DND-41 (cell line): ENCODE measurements at places on chromosomes 16 and 17.

GRCh38 chr17:44384281-44384822, 5.1 kb downstream of the ITGA2B start:
- no peak for DNase-seq

DNA sequence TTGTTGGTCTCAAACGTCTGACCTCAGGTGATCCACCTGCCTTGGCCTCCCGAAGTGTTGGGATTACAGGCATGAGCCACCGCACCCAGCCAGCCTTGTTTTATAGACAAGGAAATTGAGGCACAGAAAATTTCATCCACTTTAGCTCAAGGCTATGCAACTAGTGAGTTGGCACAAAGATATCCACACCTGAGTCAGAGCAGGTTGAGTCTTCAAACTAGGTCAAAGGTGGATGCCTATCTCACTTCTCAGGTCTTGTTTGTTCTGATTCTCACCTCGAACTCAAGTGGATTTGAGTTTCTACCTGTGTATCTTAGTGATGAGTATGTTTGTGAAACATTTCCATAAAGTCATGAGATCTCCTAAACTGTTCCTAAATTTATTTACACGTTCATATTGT, 35.6 kb upstream of the GAS7 start:
- DNase-seq = no peak

DNA sequence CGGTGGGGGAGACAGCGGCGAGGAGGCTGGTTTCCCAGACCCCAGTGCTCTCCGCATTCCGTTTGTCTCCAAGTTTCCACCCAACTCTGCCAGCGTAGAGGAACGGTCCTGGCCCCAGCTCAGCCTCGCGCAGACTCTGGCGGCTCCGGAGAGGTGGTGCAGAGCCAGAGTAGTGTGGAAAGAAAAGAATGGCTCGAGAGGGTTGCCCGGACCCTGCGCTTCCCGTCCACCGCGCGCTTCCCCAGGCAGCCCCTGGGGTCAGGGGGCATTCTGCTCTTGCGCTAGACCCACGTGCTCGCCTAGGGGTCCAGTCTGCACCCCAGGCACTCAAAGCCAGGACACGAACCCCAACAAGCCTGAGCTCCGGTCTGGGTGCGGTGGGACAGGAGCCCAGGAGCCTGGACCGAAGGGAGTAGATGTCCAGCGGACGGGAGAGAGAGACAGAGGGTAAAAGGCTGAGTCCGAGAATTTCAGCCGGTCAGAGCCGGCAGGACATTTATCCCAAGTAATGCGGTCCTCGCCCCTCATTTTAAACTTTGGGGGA, 3.8 kb downstream of the PMP22 start:
- no peak for DNase-seq

DNA sequence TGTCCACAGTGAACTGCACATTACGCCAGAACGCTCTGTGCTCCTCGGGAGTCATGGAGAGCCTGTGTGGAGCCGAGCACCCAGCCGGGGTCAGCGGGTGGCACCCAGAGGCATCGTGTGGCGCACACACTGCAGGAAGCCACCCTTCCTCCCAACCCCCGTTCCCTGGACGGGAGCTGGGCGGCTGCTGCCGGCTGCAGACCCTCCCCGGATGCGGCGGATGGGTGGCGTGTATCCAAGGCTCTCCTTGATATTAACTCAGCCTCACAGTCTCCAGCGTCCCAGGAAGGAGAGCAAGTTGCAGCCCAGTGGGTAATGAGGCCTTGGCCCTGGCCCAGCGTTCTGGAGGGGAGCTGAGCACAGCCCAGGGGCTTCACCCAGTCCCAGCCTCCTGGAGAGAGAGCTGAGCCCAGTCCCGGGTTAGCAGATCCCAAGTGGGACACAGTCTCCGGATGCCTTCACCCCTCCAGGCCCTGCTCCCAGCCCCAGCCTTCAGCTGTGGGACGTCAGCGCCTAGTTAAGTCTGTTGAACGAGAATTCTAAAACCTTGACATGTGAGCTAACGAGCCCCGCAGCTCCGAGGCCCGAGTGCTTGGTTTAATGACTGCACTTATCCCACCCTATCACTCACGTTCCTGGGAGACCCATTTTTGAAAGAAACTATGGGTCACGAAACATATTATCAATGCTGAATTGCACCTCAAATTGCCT, 86.6 kb downstream of the TBC1D16 start:
- DNase-seq = no peak

DNA sequence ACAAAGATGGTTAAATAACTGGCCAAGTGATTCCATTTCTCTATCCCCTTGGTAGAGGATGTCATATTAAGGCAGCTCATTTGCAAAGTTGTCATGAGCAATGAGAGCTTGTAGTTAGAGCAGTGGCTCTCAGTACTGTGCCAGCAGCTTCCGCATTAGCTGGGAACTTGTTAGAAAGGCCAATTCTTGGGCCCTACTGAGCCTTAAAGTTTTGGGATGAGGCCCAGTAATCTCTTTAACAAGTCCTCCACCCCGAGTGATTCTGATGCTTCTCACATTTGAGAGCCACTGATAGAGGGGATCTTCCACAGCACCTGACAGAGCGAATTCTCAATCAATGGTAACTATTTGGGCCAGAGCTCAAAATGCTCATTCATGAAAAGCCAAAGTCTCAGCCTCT, 20.2 kb upstream of the CCL1 start:
- no peak for DNase-seq

- DNase-seq = no peak
Measured at GRCh38 chr16:26348095-26348494, 656.3 kb downstream of the HS3ST4 start.

GRCh38 chr17:35080536-35080935, 17.0 kb upstream of the RFFL start:
- DNase-seq = no peak
